ENCODE measurements at places on chromosomes 4 and X.

GRCh38 chr4:184397516-184398163 is 76.7 kb downstream of the IRF2 start:
- no peak for DNase-seq

DNA sequence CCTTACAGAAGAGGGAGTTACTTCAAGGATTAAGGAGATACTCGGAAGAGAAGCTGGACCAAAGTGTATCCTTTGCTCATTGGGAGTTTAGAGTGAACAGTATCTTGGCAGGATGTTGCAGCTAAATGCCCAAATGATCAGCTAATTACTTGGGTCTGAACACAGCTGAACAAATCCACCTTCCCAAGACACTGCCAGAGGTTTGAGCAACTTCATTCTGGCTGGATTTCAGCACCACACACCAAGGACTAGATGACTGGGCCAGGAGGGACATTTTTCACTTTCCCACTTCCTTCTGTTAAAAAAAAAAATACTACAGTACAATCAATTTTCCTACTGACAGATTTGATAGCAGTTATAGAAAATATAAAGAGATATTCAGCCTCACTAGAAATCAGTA is 324.6 kb downstream of the MID1IP1 start:
- DNase-seq, result no peak

DNA sequence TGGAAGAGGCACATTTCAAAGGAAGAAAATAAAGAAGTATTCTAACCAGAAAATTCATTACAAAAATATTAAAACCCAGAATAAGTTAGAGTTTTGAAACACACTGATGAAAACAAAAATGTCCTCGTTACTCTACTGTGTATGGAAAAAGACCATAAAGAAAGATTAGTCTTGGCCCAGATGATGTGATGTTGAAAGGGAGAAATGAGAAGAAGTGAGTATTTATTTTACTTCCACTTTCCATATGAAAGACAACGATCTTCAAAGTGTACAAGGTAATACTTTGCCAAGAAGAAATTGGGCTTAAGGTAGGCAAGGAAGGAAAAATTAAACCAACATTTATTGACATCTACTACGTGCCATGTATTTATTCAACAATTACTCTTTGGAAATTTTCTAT is 48.6 kb upstream of the EMCN start:
- no peak for DNase-seq

GRCh38 chrX:10146346-10146745 is 10.4 kb upstream of the CLCN4 start:
- DNase-seq, result no peak

- no peak for DNase-seq
Observed at GRCh38 chrX:17380221-17380620, 5.2 kb downstream of the NHS start.

DNA sequence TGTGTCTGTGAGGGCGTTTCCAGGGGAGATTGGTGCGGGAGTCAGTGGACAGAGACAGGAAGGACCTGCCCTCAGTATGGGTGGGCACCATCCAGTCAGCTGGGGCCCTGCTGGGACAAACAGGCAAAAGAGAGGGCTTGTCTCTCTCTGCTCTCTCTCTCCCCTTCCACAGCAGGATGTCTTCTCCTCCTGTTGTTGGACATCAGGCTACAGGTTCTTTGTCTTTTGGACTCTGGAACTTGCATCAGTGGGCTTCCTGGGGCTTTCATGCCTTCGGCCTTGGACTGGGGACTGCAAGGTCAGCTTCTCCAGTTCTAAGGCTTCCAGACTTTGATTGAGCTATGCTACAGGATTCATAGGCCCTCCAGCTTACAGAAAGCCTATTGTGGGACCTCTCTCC is 59.6 kb downstream of the ADGRA3 start:
- DNase-seq, result no peak

- no peak for DNase-seq
Observed at GRCh38 chrX:40755291-40756249, 20.2 kb upstream of the MED14 start.

Measured in mucosa of descending colon (tissue), 3 donors.